ENCODE measurements at places on chromosomes 13 and 19. TPM values are rescaled to one million over a fixed set of nuclear protein-coding genes. Genes with fewer than 3 reads are reported as not detected.

The HIPK4 gene
- total RNA-seq = not detected

The MICU2 gene
- total RNA-seq = 59.5 TPM

The SIGLEC8 gene
- not detected for total RNA-seq

The ONECUT3 gene
- total RNA-seq = not detected

The ZNF541 gene
- total RNA-seq = not detected
